ENCODE measurements at places on chromosomes 1 and 21.
A peak's percentile ranks its signal among the peaks of the same experiment; 100 is the strongest.

DNA sequence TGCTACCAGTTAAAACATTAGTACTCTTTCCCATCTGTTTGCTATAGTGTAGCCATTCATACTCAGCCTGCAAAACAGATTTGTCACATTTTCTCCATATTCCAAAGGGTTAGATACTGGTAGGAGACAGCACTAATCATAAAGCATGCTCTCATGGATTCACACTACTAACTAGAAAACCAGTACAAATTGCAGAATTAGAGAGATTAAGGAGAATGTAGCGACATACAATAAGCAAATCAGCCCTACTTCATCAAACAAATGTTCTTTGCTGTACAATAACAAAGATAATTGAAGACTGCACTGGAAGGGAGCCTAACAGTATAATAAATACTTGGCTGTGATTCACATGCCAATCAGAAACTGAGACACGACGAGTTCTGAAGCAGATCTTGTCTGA lies 368.0 kb upstream of the PRMT6 start:
- no peak for DNase-seq

GRCh38 chr1:32539584-32540571 lies 651 bp downstream of the ZBTB8A start:
- DNase-seq: peak; percentile 53

GRCh38 chr1:184597650-184598357 lies 156.9 kb downstream of the EDEM3 start:
- no peak for DNase-seq

GRCh38 chr21:17780539-17780938 lies 38.6 kb downstream of the C21orf91 start:
- DNase-seq: no peak

DNA sequence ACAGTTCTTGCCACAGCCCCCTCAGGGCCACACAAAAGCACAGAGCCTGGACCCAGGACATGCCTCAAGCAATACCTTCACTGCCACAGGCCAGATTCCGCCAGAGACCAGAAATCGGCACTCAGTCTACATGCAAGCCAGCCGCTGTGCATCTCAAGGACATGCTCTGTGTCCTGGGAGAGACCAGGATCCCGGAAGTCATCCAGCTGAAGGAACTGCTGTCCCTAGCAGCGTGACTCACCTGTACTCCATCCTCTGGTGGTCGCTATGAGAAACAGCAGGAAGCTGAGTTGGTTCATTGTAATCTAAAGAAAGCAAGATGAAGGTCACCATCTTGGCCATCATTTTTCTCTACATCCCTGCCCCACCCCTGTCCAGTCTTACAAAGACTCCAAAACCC lies 401 bp downstream of the ITLN1 start:
- DNase-seq: no peak

- peak; percentile 48 for DNase-seq
Observed at GRCh38 chr1:119829625-119830024, 18.4 kb upstream of the REG4 start.

- DNase-seq: no peak
Observed at GRCh38 chr1:110708974-110709440, 34.3 kb upstream of the KCNA3 start.

DNA sequence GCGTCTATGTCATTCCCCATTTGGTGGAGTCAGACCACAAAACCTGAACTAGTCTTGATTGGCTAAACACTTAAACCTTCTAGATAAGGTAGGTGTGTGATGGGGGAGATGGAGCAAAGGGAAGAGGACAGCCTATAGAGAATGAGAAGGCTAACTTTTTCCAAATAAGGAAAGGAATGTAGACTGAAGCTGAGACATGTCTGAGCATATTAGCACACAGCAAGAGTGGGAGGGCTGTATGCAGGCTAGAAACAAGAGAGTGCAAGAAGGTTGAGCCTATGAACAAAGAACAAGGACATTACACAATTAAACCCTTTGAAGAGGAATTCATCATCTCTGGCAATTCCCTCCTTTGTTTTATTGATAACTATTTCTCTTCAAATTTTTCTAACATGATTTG lies 89.2 kb upstream of the OLFM3 start:
- DNase-seq: no peak

DNA sequence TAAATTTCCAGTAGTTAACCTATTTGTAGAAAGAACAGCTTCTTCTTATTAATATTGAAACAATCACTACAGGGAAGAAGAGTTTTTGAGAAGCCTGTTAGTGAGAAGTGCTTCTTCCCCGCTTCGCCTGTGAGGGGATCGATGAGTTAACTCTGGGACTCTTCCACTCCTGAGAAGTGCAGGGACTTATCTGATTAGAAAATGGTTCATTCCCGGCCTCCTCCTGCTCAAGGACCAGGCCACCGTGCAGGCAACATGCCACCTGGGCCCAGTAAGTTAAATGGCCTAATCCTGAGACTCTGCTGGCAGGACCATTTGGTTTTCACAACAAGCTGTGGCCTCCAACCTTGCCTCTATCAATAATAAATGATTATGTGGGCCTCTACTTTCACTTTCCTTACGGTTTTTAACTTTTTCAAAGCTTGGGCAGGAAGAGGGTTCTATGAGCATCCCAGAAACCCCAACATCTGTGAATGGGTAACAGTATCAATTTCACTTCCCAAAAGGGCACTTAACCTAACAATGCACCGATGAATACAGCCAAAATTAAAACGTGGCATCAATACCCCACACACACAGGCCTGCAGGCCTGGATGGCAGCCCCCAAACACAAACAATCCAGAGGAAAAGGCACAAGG lies 33.1 kb downstream of the SIPA1L2 start:
- no peak for DNase-seq

DNA sequence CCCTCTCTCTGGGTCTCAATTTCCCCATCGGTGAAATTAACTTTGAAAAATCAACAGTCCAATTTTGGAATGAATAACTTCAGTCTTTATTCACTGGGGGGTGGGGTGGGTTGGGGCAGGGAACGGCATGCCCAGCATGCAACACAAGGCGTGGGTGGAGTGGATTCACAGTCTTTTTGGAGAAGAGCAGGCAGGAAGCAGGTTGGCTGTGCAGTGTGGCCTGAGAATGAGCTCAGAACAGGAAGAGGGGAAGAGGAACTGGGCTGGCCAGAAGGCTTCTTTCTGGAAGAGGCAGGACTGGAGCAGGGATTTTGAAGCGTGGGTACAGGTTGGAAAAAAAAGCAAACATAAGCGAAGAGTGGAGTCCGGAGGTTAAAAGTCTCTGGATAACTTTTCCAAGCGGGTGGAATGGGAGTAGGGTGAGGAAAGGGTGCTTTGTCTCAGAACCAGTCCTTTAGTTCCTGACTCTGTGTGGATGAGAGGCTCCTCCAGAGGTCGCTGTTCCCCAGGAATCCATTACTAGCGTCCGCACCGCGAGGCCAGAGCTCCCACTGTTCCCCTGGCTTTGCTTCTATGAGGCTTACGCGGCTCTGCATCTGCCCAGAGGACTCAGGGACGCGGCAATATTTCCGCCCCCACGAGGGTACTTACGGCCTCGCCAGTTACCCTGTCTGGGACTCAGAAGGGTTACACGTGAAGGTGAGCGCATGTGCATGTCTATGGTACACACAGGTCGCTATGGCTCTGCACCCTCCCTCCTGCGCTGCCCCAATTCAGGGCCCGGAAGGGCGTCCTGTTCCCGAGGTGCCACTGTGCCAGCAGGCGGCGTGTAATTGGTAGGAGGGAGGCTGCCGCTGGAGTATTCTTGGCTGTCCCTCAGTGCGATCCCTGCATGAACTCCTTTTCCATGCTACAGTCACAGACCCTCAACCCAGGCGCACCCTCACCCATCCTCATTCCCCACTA lies 5.5 kb upstream of the FOXD2 start:
- peak; percentile 53 for DNase-seq

DNA sequence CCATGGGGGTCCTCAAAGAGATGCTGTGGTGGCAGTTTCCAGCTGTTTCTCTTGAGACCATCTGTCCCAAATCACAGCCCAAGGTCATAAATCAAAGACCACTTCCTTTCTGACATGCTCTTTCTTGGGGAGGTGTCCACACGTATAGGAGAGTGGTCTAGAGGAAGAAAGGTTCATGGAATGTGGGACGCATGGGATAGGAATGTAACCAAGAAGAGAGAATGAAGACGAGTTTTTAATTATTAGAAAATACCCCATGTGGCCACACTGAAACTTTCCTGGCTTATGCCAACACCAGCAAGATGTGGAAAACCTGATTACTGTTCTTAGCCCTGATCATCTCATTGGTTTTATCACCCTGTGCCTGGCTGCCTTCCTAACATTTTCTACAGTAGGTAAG lies 124.2 kb upstream of the IFFO2 start:
- DNase-seq: no peak

GRCh38 chr1:154611150-154611862 lies 3.3 kb upstream of the ADAR start:
- no peak for DNase-seq

DNA sequence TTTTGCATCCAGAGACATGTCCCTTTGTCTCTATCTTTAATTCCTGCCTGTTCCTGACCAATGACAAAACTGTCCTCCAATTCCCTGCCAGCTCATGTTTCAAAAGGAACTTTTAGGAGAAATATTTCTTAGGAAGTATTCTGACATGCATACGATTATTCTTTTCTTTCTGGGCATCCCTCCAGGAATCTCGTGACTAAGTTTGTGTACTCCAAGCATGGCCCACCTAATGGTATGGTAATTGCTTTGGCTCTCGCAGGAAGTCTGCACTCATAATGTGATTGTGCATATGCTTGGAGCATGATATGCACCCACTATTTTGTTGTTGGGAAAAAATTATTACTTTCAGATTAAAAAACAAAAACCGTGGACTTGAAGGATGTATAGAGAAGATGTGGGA lies 256.4 kb downstream of the PRDM2 start:
- DNase-seq: no peak

DNA sequence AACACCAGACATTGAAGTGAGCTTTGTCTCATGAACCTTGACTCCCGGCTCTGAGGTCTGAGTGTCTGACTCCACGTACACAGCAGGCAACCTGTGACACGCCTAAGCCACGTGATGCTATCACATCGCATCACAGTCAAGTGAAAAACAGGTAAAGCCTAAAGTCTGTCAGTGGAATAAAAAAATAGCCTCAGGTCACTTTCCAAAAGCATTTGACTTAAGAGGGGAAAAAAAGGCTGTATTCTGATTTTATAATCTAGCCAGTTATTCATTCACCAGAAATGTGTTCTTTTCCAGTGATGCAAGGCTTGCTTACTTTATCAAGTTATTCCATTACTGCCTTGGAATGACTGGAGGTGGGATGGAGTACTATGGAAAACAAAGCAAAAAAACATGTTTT lies 163.2 kb upstream of the HMCN1 start:
- DNase-seq: no peak

DNA sequence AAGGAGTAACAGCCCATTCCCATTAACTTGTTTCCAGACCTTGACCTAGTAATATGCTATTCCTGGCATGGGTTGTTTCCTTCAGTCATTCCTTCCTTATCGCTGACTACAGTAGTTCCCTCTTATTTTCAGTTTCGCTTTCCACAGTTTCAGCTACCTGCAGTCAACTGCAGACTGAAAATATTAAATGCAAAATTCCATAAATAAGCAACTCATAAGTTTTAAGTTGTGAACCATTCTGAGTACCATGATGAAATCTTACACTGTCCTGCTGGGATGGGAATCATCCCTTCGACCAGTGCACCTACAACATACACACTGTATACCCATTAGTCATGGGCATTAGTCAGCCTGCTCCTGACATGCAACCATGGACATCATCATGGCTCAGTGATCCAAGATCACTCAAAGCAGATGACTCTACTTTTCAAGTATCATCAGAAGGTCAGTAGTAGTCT lies 66.7 kb downstream of the CCDC30 start:
- no peak for DNase-seq

GRCh38 chr1:199710974-199711373 lies 316.5 kb upstream of the NR5A2 start:
- no peak for DNase-seq

All from NCI-H1092 (cell line).